ENCODE measurements at places on chromosomes 6 and 20.

DNA sequence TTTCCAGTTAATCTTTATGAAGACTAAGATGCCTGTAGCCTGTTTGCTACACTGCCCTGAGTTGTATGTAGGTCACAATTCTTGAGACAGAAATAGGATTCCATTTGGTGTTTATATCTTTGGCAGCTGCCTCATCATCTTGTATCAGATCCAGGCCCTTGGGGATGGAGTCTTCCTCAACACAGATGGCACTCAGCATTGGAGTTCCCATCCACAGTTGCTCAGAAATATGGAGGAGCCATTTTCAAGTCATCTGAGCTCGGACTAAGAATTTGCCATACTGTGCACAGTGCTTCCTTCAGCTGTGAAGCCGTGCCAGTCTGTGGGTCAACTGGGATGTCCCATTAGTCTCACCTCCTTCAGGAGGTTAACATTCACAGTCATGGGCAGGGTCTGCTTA, 156.6 kb downstream of the ZDHHC14 start:
- no peak for DNase-seq

DNA sequence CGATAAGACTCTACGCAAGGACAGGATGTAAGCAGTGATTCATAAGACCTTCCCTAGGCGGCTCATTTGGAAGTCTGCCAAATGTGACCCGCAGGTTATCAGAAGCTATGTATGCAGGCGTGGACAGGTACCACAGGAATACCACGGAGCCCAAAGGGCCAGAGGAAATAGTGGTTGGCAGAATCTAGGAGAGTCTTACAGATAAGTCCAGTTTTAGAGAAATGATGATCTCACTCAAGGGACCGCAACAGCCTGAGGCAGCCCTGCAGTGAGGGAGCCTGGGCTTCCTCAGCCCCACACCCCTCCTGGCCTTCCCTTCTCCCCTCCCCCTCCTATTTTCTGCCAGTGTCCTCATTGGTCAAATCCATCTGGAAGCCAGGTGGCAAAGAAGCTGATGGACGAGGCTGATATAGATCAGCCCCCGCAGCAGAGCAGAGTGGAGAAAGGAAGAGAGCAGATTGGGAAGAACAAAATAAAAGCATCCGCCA, 110.6 kb downstream of the FNDC1 start:
- DNase-seq: no peak

GRCh38 chr20:24389686-24390085, 79.7 kb upstream of the SYNDIG1 start:
- no peak for DNase-seq

DNA sequence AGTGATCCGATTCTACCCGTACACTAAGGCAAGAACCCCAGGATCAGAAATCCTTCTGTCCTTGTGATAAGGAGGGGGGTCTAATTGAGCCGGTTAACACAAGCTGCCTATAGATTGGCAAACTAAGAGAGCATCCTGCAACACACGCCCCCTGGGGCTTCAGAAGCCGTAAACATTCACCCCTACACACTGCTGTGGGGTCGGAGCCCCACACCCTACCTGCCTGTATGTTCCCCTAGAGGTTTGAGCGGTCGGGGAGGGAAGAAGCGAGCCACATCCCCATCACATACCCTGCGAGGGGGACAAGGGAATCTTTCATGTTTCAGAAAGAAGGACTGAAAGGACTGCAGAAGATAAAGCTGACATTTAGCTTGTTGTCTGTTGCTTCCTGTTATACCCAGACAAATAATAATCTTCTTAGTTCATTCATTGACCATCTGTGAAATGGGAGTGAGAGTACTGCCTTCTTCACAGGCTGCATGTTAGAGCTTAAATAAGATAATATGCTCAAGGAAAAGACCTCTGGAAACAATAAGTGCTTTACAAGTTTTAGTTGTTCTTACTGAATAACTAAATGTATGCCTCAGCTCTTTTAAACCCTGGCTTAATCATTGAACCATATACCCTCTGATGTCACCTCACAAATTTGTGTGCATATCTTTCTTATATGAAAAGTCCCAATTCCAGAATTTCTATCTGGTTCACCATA, 74.2 kb upstream of the RNF217 start:
- no peak for DNase-seq

DNA sequence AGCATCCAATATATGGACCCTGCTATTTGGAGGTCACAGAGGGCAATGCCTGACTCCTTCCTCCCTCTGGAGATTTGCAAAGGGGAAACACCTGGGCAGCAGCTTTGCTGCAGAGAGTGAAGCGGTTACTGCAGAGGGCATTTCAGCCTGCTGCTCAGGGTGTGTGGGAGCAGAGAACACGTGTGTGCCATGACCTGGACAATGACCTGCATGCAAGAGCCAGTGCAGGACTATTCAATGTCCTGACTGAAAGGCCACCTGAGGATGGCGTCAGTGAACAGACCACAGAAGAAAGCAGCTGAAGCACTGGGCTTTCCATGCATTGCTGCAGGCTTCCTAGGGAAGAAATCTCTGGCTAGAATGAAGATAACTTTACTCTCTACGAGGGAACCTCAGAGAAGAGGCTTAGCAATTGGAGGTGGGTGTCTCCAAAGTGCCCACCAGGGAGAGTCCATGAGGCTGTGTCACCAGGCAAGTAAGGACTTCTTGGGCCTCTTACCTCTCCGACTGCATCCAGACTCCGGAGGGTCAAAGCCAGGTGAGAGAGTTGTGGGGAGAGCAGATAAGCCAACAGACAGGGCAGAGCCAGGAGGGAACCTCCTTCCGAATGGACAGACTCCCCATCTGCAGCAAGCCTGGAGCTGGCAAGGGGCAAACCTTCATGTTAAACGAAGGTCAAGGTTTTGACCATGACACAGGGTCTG, 52.9 kb upstream of the PMEPA1 start:
- no peak for DNase-seq

DNA sequence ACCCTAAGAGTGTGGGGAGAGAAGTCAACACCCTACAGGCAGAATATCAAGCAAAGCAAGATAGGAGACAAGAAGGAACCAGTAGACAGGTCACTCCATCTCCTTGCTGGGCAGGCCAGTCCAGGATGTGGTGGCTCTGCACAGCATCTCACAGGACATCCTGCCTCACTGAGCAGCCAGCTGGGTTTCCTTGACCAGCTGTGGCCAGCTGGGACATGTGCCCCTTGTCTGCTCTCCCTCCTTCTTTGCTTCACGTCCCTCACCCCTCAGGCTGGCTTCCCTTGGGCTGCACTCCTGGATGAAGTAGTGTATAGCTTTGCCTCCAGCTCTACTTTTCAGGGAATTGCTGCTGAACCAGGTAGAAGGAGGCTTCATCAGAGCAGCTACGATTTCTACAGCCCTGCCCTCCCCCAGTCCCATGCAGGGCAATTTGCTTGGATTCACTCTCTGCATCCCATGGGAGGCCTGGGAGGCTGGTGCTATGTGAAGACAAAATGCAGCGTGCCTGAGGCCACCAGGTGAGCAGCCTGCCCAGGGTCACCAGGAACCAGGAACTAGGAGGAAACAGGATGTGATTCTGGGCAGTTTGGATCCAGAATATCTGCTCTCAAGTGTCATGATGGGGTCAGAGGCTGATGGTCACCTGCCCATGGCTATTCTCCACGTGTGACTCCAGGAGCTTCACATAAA, 110.0 kb upstream of the PMEPA1 start:
- DNase-seq: no peak

DNA sequence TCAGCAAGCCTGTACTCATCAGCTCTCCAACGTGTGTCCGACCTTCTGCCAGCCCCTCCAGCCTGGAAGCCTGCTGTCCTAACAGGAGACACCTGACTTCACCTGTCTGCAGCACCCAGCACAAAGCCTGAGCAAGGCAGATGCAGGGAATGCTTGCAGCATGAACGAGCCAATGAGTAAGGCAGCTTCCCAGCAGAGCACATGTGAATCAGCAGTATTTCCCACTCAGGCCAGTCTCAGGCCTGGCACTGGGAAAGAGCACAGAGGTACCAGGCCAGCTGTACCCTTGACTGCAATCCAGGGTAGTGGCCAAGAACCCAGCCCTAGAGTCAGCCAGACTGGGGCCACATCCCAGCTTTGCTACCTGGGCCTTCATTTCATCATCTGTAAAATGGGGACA, 120.8 kb downstream of the MAFB start:
- no peak for DNase-seq

GRCh38 chr6:108442770-108443520, 117.8 kb upstream of the FOXO3 start:
- DNase-seq: no peak

Data from T-helper 2 cell treated with Interferon-gamma antibody and Interleukin-4, amounts not matched to agents 5 μg/mL and 100 μg/mL, for 36 hours (primary cell).